ENCODE measurements at places on chromosomes 13 and 19.
A peak's percentile ranks its signal among the peaks of the same experiment; 100 is the strongest.

- peak; percentile 80 for DNase-seq
These were observed 1.2 kb upstream of the KLF16 start for GRCh38 chr19:1864480-1865171.

- no peak for DNase-seq
These were observed 448.2 kb downstream of the LIG4 start for GRCh38 chr13:107767119-107767518.

DNA sequence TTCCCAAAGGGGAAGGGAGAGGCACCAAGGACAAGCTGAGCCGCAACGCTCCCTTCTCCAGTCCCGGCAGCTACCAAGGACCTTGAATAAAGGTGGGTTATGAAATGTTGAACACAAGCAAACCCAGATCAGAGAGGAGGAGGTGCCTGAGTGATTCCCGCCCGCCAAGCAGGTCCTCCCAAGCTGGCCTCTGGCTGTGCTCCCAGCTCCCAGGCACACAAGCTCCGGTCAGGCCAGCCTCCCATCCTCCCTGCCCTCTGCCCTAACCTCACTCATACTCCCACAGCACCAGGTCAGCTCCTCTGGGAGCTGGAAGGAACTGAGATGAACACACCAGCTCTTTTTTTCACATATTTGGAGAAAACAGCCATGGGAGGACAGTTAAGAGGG lies 3.7 kb downstream of the NAPA start:
- DNase-seq, result no peak

DNA sequence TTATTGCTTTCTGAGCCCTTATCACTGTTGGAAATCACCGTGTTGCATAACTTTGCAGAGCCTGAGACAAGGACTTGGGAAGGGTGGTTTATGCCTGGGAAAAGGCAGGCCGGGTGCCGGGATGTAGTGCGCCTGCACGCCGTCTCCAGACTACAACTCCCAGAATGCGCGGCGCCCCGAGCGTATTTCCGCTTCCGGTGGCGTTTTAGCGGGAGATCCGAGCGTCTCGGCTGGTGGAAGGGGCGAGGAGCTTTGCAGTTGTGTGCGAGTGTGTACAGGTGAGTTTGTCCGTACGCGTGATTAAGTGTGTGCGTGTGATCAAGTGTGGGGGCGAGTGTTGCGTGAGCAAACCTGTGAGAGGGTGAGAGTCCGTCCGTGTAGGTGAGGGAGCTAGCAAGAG lies 75.4 kb downstream of the PEG3 start:
- peak; percentile 5 for DNase-seq

- DNase-seq, result peak; percentile 2
These were observed 2.3 kb upstream of the FBN3 start for GRCh38 chr19:8151767-8152035.

GRCh38 chr13:106499896-106500295 lies 35.6 kb downstream of the EFNB2 start:
- peak; percentile 31 for DNase-seq

DNA sequence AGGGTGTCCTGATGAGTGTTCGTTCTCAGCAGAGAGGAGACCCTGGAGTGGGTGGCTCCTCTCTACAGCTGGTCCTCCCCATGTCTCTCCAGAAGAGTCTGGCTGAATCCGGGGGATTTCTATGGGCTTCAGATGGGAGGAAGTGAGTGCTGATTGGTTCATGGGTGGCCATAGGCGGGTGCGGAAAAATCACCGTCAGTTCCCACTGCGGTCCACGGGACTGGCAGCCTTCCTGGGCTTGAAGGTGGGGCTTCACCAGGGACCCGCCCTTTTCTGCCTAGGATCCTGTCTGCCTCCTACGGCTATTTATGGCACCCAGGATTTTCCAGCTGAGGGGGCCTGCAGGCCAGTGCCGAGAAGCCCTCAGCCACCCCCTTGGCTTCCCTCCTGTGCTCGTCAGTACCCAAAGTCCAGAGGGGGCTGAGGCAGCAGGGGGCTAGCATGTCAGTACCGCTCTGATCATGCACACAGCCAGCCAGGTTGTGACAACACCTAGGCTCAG lies 18.4 kb downstream of the CPB2 start:
- no peak for DNase-seq

GRCh38 chr19:52028780-52029123 lies 573 bp upstream of the ZNF614 start:
- no peak for DNase-seq

DNA sequence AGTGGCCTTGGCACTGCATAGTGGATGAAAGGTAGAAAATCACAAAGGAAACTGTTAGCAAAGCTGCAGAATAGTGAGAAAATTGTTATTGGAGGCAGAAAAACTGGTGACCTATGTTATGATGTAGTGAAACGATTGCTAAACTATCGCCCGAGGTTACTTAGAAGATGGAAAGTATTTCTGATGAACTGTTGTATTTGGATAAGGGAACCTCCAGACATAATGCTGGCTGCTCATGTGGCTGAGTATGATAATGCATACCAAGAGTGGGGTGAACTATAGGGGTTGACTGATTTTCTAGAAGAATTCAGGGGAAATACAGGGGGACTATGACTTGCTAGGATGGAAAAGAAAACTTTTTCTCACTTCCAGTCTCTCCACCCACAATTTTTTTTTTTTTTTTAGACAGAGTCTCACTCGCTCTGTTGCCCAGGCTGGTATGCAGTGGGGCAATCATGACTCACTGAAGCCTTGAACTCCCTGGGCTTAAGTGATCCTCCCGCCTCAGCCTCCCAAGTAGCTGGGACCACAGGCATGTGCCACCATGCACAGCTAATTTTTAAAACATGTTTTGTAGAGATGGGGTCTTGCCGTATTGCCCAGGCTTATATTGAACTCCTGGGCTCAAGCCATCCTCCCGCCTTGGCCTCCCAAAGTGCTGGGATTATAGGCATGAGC lies 4.4 kb upstream of the EID2 start:
- DNase-seq, result no peak

DNA sequence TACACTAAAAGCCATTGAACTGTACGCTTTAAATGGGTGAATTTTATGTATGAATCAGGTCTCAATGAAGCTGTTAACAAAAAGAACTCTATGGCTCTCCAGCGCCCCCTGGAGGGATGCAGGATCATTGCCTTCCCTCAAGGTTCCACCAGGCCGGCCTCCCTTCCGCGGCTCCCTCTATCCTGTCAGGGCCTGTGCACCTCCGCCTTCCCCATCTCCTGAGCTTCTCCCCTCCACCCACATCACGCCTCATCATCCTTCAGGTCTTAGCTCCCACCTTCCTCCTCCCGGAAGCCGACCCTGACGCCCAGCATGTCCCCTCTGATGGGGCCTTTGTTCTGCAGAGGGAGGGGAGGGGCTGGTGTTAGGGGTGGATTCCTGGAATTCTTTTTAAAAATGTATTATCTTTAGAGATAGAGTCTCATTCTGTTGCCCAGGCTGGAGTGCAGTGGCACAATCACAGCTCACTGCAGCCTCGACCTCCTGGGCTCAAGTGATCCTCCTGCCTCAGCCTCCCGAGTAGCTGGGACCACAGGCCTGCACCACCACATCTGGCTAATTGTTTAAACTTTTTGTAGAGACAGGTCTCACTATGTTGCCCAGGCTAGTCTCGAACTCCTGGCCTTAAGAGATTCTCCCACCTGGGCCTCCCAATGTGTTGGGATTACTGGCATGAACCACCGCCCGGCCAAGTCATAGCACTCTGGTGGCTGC lies 27.7 kb downstream of the MEIS3 start:
- peak; percentile 78 for DNase-seq

DNA sequence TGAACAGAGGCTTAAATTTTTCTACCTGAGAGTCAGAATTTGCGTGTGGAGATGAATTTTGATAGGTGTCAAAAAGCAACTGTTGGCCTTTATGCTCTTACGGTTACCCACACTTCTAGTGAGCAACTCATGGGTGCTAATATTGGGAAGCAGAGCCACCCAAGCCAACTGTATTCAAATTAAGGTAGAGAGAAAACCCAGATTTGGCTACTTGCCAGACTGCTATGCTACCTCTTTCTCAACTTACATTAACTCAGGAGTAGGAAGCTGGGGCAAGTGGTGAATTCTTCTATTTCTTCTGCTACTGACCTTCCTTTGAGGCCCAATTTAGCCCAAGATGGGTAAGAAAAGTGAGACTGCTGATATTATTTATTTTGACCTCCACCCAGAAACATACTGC lies 83.9 kb downstream of the OLFM4 start:
- no peak for DNase-seq

- DNase-seq, result no peak
These were observed 987.0 kb downstream of the DIAPH3 start for GRCh38 chr13:59176775-59177174.

DNA sequence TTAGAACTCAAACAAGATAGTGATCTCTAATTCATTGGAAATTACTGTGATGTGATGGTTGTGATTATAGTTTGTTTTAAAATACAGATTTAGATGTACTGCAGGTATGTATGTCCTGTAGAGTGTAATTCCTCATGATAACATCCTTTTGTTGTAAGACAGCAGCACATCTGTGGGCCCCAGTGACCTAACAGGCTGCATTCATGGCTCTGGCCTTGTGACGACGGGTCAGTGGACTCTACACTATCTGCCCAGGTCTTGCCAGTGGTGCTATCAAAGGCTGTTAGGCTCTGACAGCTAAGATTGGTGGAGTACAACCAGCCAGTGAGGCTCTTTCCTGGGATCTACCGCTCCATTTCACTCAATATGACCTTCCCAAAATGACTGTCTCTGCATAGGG lies 158.4 kb downstream of the MTUS2 start:
- DNase-seq, result no peak

DNA sequence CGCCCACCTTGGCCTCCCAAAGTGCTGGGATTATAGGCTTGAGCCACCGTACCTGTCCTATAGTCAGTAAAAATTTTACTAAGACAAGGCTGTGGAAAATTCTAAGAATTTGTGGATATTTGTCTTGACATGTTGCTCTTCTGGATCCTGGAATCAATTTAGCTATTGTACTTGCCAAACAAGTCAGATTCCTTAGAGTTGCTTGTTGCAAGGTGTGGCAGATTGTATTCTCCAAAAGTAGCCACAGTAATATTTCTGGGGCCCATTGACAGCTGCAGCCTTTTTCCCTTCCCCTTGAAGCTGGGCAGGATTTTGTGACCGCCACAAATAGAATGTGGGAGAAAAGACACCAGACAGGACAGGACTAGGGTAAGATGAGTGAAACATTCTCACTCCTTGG lies 98.8 kb upstream of the TMTC4 start:
- no peak for DNase-seq

DNA sequence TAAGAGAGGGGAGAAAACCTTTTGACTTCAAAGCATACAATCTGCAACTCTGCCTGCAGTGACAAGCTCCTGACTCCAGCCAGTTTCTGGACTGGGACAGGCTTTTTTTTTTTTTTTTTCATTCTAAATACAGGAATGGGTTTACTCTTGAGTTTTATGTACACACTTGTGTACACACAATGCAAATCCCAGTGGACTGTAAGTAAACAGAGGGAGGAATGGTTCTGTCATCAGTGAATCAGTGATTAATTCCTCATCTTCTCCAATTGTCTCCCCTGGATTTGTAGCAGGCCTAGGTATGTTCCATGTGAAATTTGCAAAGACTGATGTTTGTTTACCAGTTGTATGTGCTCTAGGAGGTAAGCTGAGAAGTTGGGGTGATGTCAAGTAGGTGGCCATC lies 184.8 kb downstream of the SHISA2 start:
- no peak for DNase-seq

GRCh38 chr19:1057176-1057855 lies 9.7 kb upstream of the ARHGAP45 start:
- no peak for DNase-seq
